NCI-H1105 (cell line): ENCODE measurements at places on chromosomes 2 and 18.

- DNase-seq = no peak
Measured at GRCh38 chr2:207549145-207549544, 19.4 kb downstream of the CREB1 start.

- no peak for DNase-seq
Measured at GRCh38 chr2:234290671-234291070, 206.2 kb downstream of the ARL4C start.

GRCh38 chr2:20662308-20662937 lies 4.5 kb upstream of the GDF7 start:
- DNase-seq = no peak

DNA sequence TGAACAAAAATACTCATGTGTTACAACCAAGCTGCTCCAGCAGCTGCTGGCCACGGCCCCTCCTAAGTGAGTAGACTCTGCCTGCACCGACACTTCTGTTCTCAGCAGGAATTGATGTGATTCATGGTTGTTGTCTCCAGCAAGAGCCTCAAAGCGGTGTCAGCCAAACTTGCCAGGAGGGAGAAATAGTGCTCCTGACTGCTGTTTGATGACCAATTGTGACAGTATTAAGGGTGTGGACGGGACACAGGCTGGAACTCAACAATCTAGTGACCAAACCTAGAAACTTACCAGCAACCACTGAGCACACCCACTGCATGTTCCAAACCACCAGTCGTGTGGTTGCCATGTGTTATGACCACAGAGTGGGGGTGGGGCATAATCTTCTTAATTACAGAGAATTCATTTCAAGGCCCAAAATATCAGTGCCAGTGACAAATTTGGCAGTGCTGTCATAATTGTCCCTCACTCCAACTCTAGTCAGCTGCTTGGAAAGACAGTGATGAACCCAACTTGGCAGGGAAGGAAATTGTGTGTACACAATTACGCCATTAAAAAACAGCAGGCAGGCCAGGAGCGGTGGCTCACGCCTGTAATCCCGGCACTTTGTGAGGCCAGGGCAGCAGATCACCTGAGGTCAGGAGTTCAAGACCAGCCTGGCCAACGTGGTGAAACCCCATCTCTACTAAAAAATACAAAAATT lies 30.4 kb downstream of the FBLN7 start:
- DNase-seq = no peak

DNA sequence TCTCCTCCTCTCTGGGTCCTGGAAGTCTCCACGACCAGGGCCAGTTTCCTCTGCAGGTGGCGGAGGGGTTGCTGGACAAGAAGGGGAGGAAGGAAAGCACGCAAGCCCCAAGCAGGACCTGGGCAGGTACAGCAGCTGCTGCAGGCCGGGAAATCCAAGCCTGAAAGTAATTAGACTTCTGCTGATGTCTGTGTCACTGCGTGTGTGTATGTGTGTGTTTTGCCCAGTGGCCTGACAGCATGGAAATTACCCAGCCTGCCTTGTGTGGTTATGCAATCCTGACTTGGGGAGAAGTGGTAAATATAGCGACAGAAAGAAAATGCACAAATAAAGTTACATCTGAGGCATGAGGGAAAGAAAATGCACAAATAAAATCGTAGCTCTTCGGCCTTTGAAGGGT lies 121.8 kb upstream of the ZBTB14 start:
- no peak for DNase-seq

- DNase-seq = no peak
Measured at GRCh38 chr2:103169861-103170260, 408.0 kb downstream of the TMEM182 start.

GRCh38 chr2:1541819-1542475 lies 128.7 kb downstream of the TPO start:
- peak; percentile 7 for DNase-seq

- no peak for DNase-seq
Measured at GRCh38 chr2:84851876-84852275, 29.0 kb downstream of the TRABD2A start.

GRCh38 chr2:168424971-168425370 lies 31.1 kb upstream of the CERS6 start:
- DNase-seq = no peak

DNA sequence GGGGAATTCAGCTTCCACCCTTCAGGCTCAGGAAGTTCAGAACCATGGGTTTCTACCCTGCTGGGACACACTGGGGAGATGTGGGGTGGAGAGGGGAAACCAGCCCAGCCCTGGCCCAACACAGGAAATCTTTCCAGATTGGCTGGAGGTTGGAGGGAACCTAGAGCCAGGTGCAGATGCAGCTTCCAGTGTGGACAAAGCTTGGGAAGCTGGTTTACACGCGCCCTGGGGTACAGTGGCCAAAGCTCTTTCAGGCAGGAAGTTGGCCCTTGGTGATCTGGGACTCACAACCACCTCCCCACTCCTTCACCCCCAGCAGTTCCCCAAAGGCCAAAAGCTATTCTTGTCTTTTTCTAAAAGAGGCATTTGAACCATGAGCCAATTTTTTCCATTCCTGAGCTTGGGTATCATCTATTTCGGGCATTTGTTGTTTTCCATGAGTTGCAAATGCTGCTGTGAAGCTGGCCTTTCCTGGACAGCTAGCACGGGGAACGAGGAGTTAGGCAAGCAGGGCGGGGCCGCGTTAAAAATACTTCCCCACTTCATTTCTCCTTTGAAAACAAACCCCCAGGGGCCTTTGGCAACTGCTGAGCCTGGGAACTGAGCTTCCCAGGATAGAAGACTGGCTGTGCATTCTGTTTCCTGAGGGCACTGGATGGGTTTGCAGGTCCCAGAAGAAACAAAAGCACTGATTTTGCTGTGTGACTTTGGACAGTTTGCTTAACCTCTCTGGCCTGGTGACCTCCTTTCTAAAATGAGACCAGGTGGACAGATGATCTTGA lies 3.1 kb upstream of the ARID5A start:
- no peak for DNase-seq

DNA sequence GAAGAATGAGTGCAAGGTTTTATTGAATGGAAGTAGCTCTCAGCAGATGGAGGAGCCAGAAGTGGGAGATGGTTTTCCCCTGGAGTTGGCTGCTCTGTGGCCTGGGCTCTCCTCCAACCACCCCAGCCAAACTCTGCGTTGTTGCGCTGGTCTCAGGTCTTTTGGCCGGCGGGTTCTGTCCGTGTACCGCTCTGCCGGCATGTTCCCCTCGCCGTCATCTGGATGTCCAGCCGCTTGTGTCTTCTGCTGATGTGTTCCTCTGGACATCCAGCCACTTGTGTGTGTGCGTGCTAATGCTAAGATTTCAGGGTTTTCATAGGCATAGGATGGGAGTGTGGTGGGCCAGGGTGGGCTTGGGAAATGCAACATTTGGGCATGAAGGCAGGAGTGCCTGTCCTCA lies 1311.3 kb upstream of the TMEFF2 start:
- DNase-seq = no peak

GRCh38 chr2:146477383-146477782 lies 1367.4 kb upstream of the ACVR2A start:
- no peak for DNase-seq

DNA sequence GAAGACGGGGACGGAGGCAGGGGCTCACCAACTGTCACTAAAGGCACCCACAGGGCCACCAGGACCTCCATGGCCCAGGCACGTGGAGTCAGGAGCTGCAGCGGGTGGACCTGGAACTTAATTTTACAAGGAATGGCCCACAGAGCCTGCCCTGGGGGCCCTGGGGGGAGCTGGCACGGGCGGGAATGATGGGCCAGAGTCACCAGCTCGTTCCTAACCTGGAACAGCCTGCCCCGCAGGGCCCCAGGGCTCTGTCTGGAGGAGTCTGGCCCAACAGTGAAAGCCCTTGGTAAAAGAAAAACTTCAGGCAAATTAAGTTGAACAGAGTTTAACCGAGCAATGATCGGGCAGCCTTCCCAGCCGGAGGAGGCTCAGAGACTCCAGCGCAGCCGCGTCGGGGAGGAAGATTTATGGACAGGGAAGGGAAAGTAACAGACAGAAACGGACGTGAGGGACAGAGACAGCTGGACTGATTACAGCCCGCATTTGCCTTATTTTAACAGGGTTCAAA lies 118.4 kb upstream of the TMEM18 start:
- DNase-seq = no peak

- peak; percentile 57 for DNase-seq
Measured at GRCh38 chr2:84486441-84487115, 27.5 kb upstream of the SUCLG1 start.

GRCh38 chr2:206970589-206971360 lies 31.5 kb downstream of the CPO start:
- no peak for DNase-seq

GRCh38 chr2:220574038-220574437 lies 946.6 kb downstream of the SLC4A3 start:
- DNase-seq = no peak

GRCh38 chr2:126756125-126756524 lies 100.2 kb downstream of the GYPC start:
- DNase-seq = no peak

GRCh38 chr18:50967714-50968661 lies at the start of gene ELAC1:
ELAC1 (plus strand) TSS chr18:50968040; CDS start chr18:50974405, 6,365 bp downstream.
- DNase-seq = peak; percentile 78

GRCh38 chr2:128309280-128310093 lies 9.2 kb downstream of the HS6ST1 start:
- DNase-seq = peak; percentile 83

DNA sequence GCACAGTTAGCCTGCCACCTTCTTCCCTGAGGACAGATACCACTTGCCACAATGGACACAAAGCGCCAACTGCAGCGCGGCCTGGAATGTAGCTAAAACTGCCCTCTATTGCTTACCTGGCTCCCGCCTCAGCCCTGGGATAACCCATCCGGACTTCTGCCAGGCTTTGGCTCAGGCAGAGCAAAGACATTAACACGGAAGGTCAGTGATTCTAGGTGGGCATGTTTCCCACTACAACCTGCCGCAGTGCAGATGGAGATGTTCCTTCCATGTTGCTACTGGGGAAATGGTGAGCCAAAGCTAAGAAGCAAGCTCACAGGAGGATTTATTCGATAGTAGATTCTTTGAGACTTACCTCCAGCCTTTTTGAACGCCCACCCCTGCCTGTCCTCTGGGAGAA lies 74.8 kb downstream of the XDH start:
- DNase-seq = no peak
